Endothelial cell (in vitro differentiated cells): ENCODE measurements at places on chromosomes 2 and 18.

GRCh38 chr18:22273101-22274039 lies 104.0 kb downstream of the GATA6 start:
- DNase-seq, result no peak

- no peak for DNase-seq
Measured at GRCh38 chr2:198135481-198135934, 331.1 kb downstream of the PLCL1 start.

GRCh38 chr2:80326214-80326613 lies 21.7 kb upstream of the LRRTM1 start:
- DNase-seq, result no peak

DNA sequence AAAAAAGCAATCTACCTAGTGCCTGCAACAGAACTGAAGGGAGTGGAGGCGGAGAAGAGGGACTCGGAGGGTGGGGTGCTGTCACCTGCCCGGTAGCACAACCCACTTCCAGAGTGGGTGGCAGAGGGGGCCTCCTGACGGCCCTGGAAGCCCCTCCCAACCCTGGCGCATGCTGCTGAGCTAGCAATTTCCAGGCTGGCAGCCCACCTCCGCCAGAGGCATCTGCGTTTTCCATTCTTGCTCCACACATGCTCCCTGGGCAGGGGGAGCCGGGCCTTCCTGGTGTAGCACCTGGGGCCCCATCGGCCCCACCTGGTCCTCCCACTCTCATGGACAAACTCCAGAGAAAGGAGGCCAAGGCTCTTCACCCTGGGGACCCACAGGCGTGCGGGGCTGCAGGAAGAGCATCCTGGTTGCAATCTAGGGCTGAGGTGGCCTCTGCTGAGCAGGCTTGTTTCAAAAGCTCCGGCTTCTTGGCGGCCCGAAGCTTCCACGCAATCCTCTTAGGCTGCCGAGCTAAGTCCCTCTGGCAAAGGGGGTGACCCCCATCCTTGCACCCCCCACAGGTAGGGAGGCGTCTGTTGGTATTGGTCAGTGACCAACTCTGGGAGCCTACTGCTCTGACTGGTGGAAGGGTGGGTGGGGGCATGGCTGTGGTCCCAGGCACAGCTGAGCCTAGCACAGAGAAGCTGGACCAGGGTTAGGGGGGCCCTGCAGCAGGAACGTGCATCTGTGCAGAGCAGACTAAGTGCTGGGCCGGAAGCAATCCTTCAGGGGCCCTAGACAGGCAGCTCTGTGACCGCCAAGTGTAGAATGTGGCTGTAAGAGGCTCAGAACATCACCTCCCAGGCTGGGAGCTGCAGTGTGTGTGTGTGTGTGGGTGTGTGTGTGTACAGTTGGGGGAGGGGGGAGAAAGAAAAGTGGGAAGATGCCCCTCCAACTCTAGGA lies 2.6 kb downstream of the HS6ST1 start:
- peak; percentile 3 for DNase-seq

DNA sequence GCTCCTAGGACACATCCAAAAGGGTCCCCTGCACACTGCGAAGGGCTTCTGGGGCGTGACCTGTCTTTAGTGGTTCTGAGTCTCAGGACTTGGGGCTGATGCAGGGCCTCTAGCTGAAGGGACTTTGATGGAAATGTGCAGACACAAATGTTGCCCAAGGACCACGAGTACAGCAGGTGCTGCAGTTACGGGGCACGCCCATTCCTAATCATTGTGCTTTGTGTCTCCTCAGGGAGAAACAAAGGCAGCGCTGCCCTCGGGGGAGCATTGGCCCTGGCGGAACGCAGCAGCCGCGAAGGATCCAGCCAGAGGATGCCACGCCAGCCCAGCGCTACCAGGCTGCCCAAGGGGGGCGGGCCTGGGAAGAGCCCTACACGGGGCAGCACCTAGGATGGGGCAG lies 8.0 kb downstream of the TUBA3E start:
- no peak for DNase-seq

DNA sequence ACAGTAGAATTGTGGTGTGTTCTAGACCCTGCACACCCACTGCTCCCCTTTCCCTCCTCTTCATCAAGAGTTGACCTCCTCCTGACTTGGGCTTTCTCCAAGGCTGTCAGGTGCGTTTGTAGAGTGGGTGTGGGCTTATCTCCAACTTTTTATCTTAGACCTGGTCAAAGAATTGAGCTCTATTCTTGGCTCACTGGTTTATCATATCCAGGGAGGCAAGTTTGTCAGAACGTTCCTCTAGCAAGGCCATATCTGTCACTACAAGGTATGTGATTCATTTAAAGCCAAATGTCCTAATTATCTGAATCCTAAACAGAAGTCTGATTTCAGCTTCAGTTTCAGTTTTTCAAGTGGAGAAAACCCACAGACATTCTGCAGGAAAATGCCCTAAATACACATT lies 117.1 kb upstream of the MGAT5 start:
- no peak for DNase-seq

DNA sequence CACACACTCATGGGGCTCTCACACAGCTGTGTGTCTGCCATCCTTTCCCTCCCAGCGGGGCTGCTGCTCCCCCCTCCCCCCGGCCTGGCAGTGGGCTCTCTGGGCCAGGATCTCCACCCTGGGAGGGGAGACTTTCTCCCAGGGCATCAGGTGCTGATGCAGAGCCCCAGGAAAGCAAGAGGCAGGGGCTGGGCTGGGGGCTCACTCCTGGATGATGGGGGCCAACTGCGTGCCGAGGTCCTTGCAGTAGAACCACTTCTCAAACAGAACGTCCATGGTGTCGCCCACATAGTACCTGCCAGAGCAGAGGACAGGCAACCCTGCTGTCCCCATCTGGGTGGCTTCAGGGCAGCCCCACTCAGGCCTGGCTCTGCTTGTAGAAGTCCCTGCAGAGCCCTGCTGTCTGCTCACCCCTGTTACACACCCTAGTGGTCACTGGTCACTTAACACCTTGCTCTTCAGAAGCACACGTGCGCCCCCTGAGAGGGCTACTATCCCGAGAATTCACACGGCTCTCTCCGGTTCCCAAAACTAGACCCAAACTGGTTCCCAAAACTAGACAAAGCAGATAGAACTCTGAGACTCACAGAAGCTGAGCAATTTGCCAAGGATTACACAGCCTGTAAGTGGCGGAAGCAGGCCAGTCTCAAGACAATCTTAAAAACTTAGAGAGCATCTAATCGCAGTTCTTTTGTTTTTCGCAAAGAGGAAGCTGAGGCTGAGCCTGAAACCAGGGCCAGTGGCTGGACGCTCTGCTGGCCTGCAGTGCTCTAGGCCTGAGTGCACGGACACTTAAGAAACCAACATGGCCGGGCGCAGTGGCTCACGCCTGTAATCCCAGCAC lies 6.6 kb upstream of the OXER1 start:
- peak; percentile 59 for DNase-seq
